ENCODE measurements at places on chromosomes 4 and X. TPM values are rescaled to one million over a fixed set of nuclear protein-coding genes. Genes with fewer than 3 reads are reported as not detected.

GAGE12E gene
- total RNA-seq = not detected

SYTL5 gene
- total RNA-seq = 4.4 TPM

SYTL4 gene
- total RNA-seq = 18.5 TPM

TMEM271 gene
- 0.21 TPM for total RNA-seq

PPP4R3C gene
- not detected for total RNA-seq

MGARP gene
- total RNA-seq = 1.1 TPM

RS1 gene
- total RNA-seq = not detected

DCAF8L2 gene
- not detected for total RNA-seq

SMARCA5 gene
- total RNA-seq = 92.5 TPM

DNAAF6 gene
- total RNA-seq = not detected

GRCh38 chr4:139800082-139800481 is 134.5 kb downstream of the MGST2 start:
- no peak for DNase-seq

GRCh38 chrX:124256629-124257380 is 75.7 kb upstream of the TEX13D start:
- no peak for DNase-seq

DNA sequence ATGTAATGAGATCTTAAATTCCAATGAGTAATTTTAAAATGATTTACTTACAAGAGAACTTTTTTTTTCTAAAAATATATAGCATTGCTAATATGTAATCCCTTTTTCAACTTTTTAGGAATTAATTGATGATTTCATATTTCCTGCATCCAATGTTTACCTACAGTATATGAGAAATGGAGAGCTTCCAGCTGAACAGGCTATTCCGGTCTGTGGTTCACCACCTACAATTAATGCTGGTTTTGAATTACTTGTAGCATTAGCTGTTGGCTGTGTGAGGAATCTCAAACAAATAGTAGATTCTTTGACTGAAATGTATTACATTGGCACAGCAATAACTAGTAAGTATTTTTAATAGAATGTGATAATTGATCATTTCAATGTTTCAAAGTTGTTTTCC is 113.2 kb downstream of the USP9X start:
- peak; percentile 6 for DNase-seq

DNA sequence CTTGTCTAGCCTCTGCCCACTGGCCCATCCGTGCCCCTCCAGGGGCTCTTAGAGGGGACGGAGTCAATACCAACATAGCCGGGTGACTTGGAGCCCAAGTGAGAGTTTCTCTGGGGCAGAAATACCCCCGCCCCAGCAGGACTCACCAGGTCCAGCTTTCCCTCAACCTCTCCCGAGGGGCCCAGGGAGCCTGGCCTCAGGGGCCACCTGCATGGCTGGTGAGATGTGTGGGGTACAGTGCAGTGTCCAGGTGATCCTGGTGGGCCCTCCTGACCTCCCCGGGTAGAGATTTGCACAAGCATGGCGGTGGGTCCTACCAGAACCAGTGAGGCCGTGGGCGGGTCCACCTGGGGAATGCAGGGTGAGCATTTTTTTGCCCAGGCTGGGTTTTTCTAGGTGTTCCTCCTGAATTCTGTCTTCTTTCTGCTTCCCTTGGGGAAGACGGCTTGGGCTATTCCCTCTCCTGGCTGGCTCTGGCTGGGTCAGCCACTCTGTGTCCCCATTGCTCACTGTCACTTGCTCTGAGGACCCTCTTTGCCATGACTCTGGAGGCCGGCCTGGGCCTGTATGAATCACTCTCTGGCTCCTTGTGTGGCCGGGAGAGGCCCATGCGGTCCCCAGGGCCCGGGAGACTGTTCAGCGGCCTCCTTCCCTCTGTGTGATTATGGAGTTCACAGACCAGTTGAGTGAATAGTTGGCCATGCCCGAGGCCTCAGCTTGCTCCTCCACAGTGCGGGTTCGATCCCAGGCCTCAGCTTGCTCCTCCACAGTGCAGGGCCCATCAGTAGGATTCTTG is 71.0 kb upstream of the NKX1-1 start:
- DNase-seq = no peak

GRCh38 chr4:6641164-6641970 is 882 bp downstream of the MRFAP1 start:
- DNase-seq = no peak

- peak; percentile 59 for DNase-seq
Measured at GRCh38 chr4:113958766-113959538, 20.5 kb downstream of the ARSJ start.

DNA sequence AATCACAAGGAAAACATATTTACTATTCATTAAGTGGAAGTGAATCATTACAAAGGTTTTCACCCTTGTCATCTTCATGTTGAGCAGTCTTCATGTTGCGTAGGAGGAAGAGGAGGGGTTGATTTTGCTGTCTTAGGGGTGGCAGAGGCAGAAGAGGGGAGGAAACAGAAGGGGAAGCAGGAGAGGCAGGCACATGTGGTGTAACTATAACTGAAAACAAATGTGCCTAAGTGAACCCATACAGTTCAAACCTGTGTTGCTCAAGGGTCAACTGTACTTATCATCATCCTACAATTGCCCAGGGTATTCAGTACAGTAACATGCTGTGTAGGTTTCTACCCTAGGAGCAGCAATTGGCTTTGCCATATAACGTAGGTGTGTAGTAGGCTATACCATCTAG is 47.2 kb downstream of the SYNPO2 start:
- no peak for DNase-seq

DNA sequence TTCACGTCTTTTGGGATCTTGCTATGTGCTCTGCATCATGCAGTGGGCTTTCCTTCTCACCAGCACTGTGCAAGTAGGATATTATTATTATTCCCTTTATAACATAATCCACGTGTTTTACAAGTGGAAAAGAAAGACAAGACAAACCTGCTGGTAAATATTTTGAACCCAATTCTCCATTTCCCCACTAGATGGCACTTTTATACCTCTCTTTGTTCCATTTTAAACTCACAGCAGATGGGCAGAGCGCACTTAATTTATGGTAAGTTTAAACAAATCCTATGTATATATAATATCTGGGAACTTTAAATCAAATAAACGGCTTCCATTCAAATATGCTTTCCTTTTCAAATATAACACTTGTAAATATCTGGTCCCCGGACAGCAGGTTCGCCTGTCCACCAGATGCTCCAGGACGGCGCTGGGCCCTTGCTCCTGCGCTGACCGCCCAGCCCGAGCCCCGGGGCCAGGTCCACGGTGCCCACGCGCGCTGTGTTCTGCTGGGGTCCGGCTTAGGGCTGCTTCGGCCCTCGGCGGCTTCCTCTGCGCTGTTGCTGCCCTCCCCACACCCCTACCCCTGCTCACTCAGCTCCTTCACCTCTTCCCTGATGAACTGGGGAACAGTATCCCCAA is 31.1 kb downstream of the F11 start:
- DNase-seq = peak; percentile 49

GRCh38 chr4:155529272-155529671 is 137.4 kb upstream of the GUCY1A1 start:
- DNase-seq = no peak

DNA sequence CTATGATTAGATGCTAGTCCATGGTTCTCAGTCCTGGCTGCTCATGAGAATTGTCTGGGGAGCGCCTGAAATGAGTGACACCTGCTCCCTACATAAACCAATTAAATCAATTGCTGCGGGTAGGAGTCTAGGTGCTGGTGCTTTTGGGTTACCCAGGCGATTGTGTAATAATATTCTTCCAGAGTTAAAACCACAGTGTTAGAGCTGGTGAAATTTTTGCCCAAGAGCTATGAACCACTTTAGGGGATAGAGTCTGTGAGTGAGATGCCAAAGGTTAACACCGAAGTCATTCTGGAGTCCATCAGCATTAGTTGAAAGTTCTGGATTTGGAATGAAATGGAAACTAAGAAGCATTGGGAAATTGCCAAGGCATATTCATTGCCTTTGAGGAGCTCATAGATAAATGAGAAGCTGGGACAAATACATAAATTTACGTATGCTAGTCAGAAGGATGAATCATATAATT is 15.3 kb downstream of the PDK3 start:
- DNase-seq = no peak

DNA sequence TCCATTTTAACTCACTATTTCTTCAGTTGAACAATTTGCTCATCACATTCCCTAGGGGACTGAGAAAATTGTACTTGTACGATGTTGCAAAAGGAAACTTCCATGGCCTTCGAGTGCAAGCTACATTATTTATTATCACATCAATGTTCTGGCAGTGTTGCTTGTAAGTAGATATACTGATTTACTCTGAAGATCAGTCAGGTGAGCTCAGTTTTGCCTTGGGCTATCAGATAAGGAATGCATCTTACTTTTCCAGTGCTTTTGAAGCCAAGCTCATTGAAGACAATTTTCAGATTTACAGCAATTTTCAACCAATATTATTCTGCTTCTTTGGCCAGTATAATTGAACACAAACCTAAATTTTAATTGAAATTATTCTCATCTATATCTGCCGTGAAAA is 1296.9 kb downstream of the RAPGEF2 start:
- no peak for DNase-seq

DNA sequence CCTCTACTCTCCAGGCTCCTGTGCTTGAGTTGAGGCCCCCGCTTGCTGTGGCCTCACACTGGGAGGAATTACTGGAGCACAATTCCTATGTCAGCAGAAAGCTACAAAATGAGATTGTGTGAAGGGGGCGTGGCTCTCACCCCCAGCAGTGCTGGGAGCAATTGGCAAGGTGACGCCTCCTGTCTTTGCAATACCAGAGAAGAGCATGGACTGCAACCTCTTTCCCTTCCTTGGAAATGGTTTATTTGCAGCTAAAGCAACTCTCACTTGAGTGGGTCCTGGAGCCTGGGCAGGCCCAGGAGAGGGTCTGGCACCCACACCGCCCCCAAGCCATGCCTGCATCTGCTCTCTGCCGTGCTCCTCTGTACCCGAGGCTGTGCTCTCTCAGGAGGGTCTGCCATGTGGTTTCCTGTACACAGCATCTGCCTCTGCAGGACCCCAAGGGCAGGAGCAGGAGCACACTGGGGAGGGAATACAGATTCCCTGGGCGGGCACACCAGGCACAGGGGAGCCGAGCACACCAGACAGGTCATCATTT is 32.9 kb upstream of the HGFAC start:
- DNase-seq = no peak

DNA sequence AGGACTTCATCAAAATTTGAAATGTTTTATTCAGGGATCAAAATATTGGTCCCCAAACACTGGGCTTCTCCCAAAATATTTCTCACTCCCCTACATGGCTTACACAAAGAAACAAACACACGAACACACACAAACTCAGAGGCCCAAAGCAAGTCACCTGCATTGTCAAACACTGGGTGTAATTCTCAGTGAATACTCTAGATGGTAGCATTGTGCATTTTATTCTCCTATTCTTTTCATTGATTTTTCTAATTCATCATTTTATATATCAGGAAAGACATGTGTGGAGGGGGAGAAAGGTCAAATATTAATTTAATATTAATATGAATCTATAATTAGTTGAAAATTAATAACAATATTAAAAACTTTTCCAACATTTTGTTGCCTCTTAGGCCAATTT is 72.3 kb upstream of the TNMD start:
- DNase-seq = no peak

DNA sequence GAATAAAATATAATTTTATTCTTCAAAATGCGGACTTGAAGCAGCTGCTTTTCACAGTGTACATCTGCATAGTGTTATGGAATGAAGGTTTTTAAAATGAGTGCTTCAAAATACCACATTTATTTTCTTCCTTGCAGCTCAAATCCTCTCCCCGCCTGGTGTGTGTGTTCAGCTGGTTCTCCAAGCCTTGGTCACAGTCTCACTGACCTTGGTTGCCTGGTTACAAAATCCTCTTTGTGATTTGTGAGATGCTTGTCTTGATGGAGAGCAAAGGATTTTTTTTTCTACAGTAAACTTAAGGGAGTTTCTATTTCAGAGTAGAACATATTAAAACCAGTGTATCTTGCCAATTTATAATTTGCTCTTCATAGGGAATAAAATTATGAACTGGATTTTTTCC is 139.2 kb downstream of the PCDH18 start:
- no peak for DNase-seq

- no peak for DNase-seq
Measured at GRCh38 chr4:117637347-117637746, 396.9 kb upstream of the NDST3 start.

- no peak for DNase-seq
Measured at GRCh38 chr4:8032381-8032780, 92.7 kb upstream of the AFAP1 start.

- DNase-seq = no peak
Measured at GRCh38 chrX:37755025-37755424, 24.8 kb upstream of the CYBB start.

DNA sequence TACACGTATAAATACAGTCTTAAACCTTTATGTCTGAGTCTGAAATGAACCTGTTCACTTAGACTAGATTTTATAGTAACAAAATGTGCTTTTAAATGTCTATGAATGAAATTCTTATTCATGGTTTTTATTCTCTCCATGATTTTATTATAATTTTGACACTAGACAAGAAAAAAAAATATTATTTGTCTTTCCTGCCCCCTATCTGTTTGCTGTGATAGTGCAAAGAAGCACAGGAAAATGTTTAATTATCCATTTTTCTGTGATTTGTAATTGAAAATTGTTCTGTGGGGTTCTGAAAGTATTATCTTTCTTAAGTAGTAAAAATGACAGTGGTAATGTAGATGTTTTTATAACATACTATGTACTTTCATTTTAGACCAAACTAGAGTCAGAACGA is 52.0 kb downstream of the INTS6L start:
- no peak for DNase-seq

GRCh38 chr4:119971431-119972084 is 95.1 kb downstream of the MAD2L1 start:
- no peak for DNase-seq

GRCh38 chr4:84937381-84937977 is 29.0 kb downstream of the WDFY3 start:
- DNase-seq = no peak

- DNase-seq = no peak
Measured at GRCh38 chr4:118758293-118758692, 73.1 kb downstream of the METTL14 start.

GRCh38 chr4:54625391-54625790 is 32.4 kb upstream of the KIT start:
- DNase-seq = no peak

DNA sequence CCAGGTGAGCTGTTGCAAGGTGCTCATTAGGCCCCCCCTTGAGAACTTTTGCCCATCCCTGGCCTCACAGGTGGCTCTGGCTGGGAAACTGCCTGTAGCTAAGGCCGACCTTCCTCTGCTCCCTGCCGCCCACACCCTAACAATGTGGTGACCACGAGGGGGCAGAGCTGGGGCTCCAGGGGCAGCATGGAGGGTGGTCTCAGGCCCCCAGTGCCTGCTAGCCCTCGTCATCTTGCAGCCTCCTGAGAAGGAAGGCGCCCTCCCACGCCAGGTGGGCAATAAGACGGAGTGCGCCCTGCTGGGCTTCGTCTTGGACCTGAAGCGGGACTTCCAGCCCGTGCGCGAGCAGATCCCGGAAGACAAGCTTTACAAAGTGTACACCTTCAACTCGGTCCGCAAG is 32.4 kb downstream of the ATP2B3 start:
- no peak for DNase-seq

All from urinary bladder (tissue), 4 donors.